CMK (cell line): ENCODE measurements at places on chromosomes 11 and 22.
A peak's percentile ranks its signal among the peaks of the same experiment; 100 is the strongest.

DNA sequence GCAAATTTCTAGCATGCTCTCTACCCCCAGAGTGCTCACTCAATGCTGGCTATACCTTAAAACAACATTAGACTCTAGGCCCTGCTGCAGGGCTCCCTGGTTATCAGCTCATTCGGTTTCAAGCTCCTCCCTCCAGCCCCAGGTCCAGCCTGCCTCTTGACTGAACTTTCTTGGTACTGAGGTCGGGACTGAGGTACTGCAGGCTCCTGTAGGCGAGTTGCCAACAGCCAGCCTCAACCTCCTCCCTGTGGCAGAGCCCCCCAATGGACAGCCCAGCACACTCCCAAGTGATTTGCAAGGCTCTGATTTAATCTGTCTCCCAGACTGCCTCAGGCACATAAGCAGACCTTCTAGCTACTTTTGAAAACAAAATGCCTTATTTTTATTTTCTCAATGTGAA lies 73.6 kb upstream of the EIF3M start:
- DNase-seq, result no peak

GRCh38 chr11:17550450-17551346 lies 3.6 kb downstream of the OTOG start:
- DNase-seq, result no peak

GRCh38 chr11:125020342-125020741 lies 42.8 kb upstream of the SLC37A2 start:
- DNase-seq, result no peak

- peak; percentile 45 for DNase-seq
These were observed 23.2 kb upstream of the BIRC3 start for GRCh38 chr11:102293873-102294601.

GRCh38 chr22:20520093-20520511 lies 12.7 kb downstream of the MED15 start:
- DNase-seq, result no peak

DNA sequence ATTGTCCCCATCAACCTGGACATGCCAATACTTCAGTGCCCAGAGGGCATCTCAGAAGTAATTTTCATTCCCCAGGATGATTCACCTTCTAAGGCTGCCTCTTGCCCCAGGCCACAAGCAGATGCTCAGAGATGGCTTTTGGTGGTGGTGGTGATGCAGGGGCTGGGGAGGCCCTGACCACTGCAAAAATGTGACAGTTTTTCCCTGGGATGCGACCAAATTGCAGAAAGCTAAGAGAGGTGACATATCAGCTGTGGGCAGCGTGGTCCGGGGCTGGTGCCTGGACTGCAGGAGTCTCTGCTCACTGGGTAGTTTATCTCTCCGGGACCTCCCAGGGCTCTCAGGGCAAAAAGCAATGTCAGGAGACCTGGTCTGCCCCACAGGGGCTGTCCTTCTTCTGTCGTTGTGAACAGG lies 39.7 kb upstream of the ACCSL start:
- no peak for DNase-seq

DNA sequence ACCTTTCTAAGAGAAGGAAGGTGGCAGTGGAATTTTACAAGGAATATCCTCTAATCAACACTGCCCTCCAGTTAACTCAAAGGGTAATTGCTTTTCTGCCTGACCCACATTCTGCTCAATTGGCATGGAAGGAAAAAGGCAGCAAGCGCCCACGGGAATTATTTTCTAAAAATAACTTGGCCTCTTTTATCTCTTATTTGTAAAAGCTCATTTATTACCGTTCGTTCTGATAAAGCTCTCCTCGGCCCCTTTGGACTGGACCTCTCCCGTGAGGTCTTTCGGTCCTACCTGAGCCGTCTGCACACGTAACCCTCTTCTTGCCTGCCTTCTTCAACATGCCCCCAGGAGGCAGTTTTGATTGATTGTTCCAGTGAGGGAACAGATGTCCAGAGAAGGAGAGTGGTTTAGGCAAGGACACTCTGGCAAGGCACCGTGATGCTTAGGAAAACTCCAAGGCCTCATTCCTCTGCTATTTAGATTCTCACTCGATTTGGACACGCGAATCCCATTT lies 53.2 kb upstream of the CRTAM start:
- DNase-seq, result no peak

GRCh38 chr22:36204632-36205015 lies 3.0 kb upstream of the APOL4 start:
- no peak for DNase-seq

DNA sequence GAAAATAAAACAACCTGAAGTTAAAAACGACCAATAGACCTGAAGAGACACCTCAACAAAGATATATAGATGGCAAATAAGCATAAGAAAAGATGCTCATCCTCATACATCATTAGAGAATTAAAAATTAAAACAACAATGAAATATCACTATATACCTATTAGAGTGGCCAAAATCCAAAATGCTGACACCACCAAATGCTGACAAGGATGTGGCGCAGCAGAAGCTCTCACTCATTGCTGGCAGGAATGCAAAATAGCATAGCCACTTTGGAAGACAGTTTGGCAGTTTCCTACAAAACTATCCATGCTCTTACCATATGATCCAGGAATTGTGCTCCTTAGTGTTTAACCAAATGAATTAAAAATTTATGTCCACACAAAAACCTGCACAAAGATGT lies 55.0 kb upstream of the APOA1 start:
- no peak for DNase-seq

GRCh38 chr11:44591557-44591956 lies 26.1 kb downstream of the CD82 start:
- no peak for DNase-seq
